ENCODE measurements at places on chromosomes 4 and X. TPM values are rescaled to one million over a fixed set of nuclear protein-coding genes. Genes with fewer than 3 reads are reported as not detected.

GRCh38 chrX:146581981-146582712 is 227.4 kb upstream of the CXorf51B start:
- H3K4me3 ChIP-seq = no peak overlapping the region
- H3K27me3 ChIP-seq = no peaks in the 10 kb centered on the region
- peak; percentile 24 for DNase-seq
- no peaks in the 10 kb centered on the region for H3K36me3 ChIP-seq
- no peaks in the 10 kb centered on the region for H3K4me1 ChIP-seq

Gene STK26
- total RNA-seq = 115 TPM

- no peaks in the 10 kb centered on the region for H3K4me1 ChIP-seq
- H3K4me3 ChIP-seq = no peak overlapping the region
- no peak overlapping the region for H3K27ac ChIP-seq
- H3K27me3 ChIP-seq = no peaks in the 10 kb centered on the region
- no peaks in the 10 kb centered on the region for H3K36me3 ChIP-seq
These were observed 269.4 kb downstream of the IL15 start for GRCh38 chr4:141905751-141906150.

- no peak for DNase-seq
- peaks cover 11% of the 10 kb centered on the region for H3K4me1 ChIP-seq
- H3K27ac ChIP-seq = no peak overlapping the region
- no peak overlapping the region for H3K4me3 ChIP-seq
- no peaks in the 10 kb centered on the region for H3K36me3 ChIP-seq
These were observed 26.0 kb downstream of the TBC1D19 start for GRCh38 chr4:26609868-26610267.

- H3K4me1 ChIP-seq = no peaks in the 10 kb centered on the region
- no peak overlapping the region for H3K27ac ChIP-seq
- no peaks in the 10 kb centered on the region for H3K27me3 ChIP-seq
- DNase-seq = no peak
These were observed 55.5 kb upstream of the LNX1 start for GRCh38 chr4:53646795-53647194.

DNA sequence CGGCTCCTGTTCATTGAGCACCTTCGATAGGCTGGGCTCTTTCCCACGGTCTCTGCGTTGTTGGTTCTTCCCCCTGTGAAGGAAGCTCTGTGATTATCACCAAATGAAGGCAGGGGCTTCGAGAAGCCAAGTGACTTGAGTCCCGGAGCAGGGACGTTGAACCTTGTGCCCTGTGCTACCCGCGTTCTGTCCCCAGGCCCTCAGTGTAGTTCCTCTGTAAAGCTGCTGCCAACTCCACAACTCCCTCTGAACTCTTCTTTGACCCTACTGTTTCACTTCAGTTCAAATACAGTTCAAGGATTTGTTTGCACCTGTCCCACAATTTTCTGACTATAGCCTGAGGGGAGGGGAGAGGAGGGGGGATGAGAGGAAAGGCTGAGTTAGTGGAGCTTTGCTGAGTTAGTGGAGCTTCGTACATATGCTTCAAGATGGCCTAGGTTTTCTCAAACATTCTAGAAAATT is 635 bp upstream of the PHF8 start:
- no peak for DNase-seq
- peak overlapping the region; percentile 96 for H3K27ac ChIP-seq
- peak overlapping the region; percentile 61 for H3K4me3 ChIP-seq
- H3K27me3 ChIP-seq = no peaks in the 10 kb centered on the region
- no peaks in the 10 kb centered on the region for H3K36me3 ChIP-seq

- DNase-seq = peak; percentile 88
- H3K27me3 ChIP-seq = peaks cover 10% of the 10 kb centered on the region
- H3K36me3 ChIP-seq = no peaks in the 10 kb centered on the region
These were observed at the start of gene PLA2G12A for GRCh38 chr4:109729718-109730618. PLA2G12A (minus strand) TSS chr4:109730070; CDS start chr4:109729809, 261 bp downstream.

- DNase-seq = no peak
- H3K27me3 ChIP-seq = no peaks in the 10 kb centered on the region
- no peaks in the 10 kb centered on the region for H3K4me1 ChIP-seq
- no peak overlapping the region for H3K27ac ChIP-seq
- H3K36me3 ChIP-seq = no peaks in the 10 kb centered on the region
These were observed 15.3 kb upstream of the HPRT1 start for GRCh38 chrX:134444681-134445080.

- H3K36me3 ChIP-seq = no peaks in the 10 kb centered on the region
- H3K27ac ChIP-seq = no peak overlapping the region
- no peak for DNase-seq
- H3K4me3 ChIP-seq = no peak overlapping the region
- no peaks in the 10 kb centered on the region for H3K27me3 ChIP-seq
These were observed 17.2 kb upstream of the ADGRL3 start for GRCh38 chr4:61182915-61183314.

DNA sequence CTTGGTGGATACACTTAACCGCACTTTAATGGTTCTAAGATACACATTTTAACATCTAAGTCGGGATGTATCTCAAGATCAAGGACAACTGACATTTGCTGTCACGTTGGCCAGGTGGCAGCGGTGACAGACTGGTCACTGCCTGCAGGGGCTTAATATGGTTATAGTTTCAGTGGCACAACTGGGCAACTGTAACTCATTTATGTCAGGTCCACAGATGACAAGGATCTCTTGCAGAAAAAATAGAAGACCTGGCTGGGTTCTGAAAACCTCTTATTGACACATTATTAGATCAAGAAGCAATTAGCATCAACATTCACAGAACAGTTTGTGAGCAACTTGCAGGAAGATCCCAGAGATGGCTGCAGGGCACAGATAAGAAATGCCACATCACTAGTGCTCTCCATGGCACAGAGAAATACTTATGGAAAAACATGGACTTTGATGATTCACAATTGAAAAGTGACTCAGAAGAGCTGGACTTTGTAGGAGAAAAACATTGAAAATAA is 99.6 kb upstream of the SORBS2 start:
- no peaks in the 10 kb centered on the region for H3K27me3 ChIP-seq
- H3K4me1 ChIP-seq = no peaks in the 10 kb centered on the region
- H3K27ac ChIP-seq = no peak overlapping the region
- no peaks in the 10 kb centered on the region for H3K36me3 ChIP-seq
- no peak overlapping the region for H3K4me3 ChIP-seq
- DNase-seq = no peak

GRCh38 chr4:118326585-118326984 is 26.2 kb downstream of the PRSS12 start:
- H3K4me1 ChIP-seq = peaks cover 10% of the 10 kb centered on the region
- no peaks in the 10 kb centered on the region for H3K27me3 ChIP-seq
- H3K27ac ChIP-seq = no peak overlapping the region
- H3K36me3 ChIP-seq = no peaks in the 10 kb centered on the region

Data from neural progenitor cell (in vitro differentiated cells).